ENCODE measurements at places on chromosomes 2 and 18. TPM values are rescaled to one million over a fixed set of nuclear protein-coding genes. Genes with fewer than 3 reads are reported as not detected.

Gene TCF23
- total RNA-seq = 0.66 TPM

Gene SERPINB10
- not detected for total RNA-seq

Gene KIF1A
- 79.1 TPM for total RNA-seq

Gene TUBA4B
- total RNA-seq = not detected

Gene CFAP210
- total RNA-seq = not detected

Data from body of pancreas (tissue), 4 donors.